ENCODE measurements at places on chromosomes 12 and 14.

- DNase-seq = no peak
These were observed 131.8 kb upstream of the EEA1 start for GRCh38 chr12:93060666-93061472.

- DNase-seq = peak; percentile 74
These were observed 4.6 kb downstream of the MTRFR start for GRCh38 chr12:123237646-123238329.

DNA sequence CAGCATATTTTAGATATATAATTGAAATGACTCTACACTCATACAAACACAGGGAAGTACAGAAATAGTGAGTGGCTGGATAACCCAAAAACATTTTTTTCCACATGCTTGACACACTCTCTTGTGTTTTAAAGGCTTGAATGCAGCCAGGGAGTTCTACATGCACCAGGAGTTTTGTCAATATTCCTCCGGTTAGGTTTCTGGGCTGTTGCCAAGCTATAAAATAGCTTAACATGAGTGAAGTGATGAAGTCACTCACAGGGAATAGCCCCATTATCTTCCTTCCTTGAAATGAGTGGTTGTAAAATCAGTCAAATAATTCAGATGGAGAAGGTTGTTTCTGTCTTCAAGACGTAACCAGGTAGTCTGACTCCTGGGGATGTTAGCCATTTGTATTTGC, 582.7 kb downstream of the SLC6A15 start:
- no peak for DNase-seq

- DNase-seq = no peak
These were observed 256.8 kb upstream of the FLRT2 start for GRCh38 chr14:85273099-85273677.
